IMR-90 (cell line): ENCODE measurements at places on chromosomes 2 and 18. TPM values are rescaled to one million over a fixed set of nuclear protein-coding genes. Genes with fewer than 3 reads are reported as not detected.

ONECUT2 gene
- total RNA-seq, result under 0.01 TPM in 2 replicates

NT5DC4 gene
- total RNA-seq, result not detected in 2 replicates

POTEC gene
- not detected in 2 replicates for total RNA-seq

ABCB11 gene
- not detected in 2 replicates for total RNA-seq

CCDC68 gene
- total RNA-seq, result 0.54 and 1.4 TPM in 2 replicates
